COR-L47 (cell line): ENCODE measurements at places on chromosomes 1 and 21.

DNA sequence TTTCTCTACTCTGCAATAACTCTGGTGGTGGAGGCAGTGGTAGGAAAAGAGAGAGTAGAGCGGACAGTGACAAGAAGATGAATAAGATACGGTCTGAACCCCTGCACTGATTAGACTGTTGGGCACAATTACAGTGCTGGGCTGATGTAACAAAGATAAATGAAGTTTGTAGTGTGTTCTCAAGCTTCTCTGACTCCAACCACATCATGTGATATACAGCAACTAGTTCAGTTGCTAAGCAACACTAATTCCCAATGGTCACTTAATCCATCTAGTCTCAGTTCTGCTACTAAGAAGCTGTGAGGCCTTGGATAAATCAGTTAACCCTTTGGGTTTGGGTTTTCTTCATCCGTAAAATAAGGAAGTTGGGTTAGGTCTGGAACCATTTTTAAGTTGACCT lies 17.3 kb downstream of the DDR2 start:
- no peak for DNase-seq

DNA sequence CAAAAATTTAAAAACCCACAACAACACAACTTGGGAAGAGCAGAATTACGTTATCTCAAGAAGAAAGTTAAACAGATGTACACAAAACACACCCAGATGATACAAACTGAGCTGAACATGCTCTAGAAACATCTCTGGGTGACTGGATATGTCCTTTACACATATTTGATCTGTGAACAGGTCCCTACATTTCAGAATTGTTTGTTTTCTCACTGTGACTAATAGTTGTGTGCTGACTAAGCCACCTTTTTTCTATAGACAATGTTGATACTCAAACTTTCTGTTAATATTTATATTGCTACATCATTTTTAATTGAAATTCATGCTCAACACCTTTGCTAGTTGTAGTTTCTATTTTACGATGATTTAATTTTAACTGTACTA lies 1.0 kb upstream of the F11R start:
- no peak for DNase-seq

- no peak for DNase-seq
Observed at GRCh38 chr1:182644886-182645285, 39.5 kb downstream of the RGS8 start.

DNA sequence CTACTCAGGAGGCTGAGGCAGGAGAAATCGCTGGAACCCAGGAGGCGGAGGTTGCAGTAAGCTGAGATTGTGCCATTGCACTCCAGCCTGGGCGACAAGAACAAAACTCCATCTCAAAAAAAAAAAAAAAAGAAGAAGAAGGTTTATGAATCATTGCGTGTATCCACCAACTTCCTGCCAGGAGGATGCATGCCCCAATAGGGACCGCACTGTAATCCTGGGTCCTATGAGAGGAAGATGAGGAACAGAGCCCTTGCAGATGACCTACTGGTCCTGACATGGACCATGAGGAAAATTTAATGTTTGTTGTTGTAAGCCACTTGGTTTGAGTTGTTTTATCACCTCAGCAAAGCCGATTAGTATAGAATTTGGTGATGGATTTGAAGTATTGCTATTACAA lies 56.7 kb downstream of the PTGS2 start:
- DNase-seq, result no peak

DNA sequence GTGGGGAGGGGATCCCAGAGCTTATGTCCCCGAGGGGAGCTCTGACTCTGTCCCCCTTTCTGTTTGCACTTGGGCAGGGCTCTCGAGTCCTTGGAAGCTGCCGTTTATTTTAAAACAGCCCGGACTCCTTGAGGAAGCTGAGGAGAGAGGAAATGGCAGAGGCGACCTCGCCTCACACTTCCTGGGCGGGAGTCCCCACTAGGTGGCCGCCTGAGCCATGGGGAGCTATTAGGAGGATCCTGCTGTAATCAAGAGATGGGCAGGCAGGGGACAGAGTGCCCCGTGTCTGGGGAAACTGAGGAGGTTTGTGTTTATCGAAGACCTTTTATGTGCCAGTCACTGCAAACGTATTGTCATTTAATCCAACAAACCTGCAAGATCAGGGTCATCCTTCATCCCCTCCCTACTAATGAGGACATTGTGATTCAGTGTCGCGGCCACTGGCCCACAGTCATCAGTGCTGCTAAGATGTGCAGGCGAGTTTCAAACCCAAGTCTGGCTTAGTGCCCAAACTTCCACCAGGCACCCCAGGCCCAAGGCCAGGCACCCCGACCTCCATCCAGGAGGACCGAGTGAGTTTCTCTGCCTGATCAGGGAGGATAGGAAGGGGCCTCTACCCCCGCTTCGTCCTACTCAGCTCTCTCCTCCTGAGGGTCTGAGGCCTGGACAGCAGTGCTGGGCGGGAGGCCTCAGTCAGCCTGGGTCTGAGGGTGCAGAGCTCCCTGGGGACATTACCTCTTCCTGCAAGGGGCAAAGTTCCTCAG lies 316.9 kb upstream of the VAMP3 start:
- no peak for DNase-seq

GRCh38 chr1:3668148-3668547 lies 15.8 kb downstream of the TP73 start:
- DNase-seq, result no peak

DNA sequence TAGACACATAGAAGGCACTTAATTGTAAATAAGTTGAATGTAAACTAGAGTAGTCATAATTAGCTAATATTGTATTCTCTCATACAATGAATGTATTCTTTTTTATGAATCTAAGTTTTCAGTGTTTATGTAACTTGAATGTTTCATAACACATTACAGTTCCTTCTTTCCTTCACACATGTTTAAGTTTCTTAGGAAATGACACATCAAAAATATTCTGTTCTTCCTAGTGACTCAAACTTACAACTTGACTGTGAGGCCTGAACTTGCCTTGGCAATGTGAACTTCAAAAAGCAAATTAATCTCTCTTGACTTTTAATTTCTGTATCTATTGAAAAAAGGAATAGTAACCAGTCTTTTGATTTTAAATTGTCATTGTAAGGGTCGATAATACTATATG lies 700.1 kb downstream of the KCNT2 start:
- DNase-seq, result no peak

GRCh38 chr21:15140321-15141019 lies 75.7 kb upstream of the NRIP1 start:
- no peak for DNase-seq

DNA sequence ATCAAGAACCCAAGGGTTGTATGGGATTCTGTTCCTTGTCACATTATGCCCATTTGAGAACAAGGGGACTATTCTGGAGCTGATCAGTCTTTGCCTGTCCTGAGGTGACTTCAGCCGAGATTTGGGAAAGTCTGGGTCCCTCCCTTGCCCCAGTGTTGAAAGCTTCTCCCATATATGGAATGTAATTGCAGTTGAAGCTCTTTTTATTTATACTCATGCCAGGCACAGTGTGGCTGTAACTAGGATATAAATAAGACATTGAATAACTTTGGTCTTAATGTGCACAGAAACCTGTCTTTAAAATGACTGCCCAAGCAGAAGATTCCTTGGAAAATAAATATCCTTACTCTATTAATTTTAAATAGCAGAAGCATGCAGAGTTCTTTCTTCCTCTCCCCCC lies 15.2 kb downstream of the AKNAD1 start:
- no peak for DNase-seq

- no peak for DNase-seq
Observed at GRCh38 chr1:227325156-227325555, 6.9 kb upstream of the CDC42BPA start.

- no peak for DNase-seq
Observed at GRCh38 chr1:223756806-223757700, 44.7 kb downstream of the CAPN2 start.

- no peak for DNase-seq
Observed at GRCh38 chr1:4003846-4004505, 103.9 kb upstream of the C1orf174 start.

DNA sequence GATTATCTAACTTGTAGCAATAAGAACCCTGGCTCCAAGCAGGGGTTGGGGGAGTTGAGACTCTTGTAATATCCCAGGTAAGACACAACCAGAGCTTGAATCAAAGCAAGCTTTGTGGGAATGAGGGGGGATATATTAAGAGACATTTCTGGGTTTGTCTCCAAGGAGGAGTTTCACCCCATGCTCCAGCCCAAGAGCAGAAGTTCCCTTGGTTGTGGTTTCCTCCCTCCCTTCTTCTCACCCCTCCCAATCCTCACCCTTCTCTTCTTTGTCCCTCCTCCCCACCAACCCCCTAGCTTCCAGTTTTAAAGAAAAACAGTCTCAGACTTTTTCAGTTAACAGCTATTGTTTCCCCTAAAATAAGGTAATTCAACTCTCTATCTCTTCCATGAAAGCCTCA lies 11.9 kb downstream of the TRAF3IP3 start:
- no peak for DNase-seq

- DNase-seq, result no peak
Observed at GRCh38 chr1:58257003-58257402, 289.5 kb downstream of the OMA1 start.

- peak; percentile 25 for DNase-seq
Observed at GRCh38 chr1:183515002-183515689, 42.8 kb downstream of the SMG7 start.

DNA sequence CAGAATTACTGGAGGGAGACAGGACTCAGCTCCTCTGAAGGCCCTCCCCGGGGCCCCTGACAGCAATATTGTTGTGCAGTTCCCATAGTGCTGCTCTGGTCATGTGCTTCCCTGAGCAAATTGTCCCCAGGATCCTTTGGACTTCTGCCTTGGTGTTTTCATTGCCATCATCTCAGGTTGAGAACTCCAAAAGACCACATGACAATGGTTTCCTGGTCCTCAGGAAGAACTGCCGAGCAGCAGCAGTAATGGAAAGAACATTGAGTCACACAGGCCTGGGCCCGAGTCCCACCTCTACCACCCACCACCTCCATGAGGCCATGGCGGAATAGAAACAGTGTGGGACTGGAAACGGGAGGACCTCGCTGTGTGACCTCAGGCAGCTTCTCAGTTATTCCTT lies 6.3 kb upstream of the CTTNBP2NL start:
- no peak for DNase-seq

- peak; percentile 30 for DNase-seq
Observed at GRCh38 chr1:25744140-25744581, 55.8 kb upstream of the SELENON start.

DNA sequence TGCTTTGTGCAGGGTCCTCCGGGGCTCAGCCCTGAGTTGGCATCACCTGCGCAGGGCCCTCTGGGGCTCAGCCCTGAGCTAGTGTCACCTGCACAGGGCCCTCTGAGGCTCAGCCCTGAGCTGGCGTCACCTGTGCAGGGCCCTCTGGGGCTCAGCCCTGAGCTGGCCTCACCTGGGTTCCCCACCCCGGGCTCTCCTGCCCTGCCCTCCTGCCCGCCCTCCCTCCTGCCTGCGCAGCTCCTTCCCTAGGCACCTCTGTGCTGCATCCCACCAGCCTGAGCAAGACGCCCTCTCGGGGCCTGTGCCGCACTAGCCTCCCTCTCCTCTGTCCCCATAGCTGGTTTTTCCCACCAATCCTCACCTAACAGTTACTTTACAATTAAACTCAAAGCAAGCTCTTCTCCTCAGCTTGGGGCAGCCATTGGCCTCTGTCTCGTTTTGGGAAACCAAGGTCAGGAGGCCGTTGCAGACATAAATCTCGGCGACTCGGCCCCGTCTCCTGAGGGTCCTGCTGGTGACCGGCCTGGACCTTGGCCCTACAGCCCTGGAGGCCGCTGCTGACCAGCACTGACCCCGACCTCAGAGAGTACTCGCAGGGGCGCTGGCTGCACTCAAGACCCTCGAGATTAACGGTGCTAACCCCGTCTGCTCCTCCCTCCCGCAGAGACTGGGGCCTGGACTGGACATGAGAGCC lies 22.7 kb downstream of the COL6A1 start:
- no peak for DNase-seq

- no peak for DNase-seq
Observed at GRCh38 chr1:226625326-226625725, 76.8 kb downstream of the STUM start.

- DNase-seq, result no peak
Observed at GRCh38 chr1:53391982-53392381, 64.1 kb upstream of the LRP8 start.

DNA sequence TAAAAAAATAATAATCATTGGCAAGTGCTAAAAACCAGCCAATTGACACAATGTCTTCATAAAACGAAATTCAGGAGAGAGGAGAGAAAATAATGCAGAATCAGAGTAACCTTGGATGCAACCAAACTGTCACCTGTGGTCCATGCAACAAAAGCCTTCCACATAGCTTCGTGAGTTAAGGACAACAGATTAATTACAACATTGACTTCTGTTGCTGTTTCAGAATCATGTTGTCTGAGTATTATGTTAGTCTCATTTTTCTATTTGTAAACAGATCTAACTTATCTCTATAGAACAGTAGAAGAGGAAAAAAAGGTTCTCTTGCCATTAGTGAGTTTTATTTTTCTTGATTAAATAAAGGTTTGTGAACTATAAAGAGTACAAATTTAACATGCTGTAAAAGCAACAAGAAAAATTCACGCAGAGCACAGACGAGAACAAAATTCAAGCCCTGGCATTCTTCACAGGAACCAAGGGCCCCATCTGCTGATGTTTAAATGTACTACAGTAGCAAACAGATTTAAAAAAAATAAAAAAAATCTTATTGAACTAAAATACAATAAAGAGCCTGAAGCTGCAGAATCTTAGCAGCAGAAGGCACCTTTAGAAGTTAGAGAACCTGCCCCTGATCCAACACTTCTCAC lies 381.1 kb upstream of the PKN2 start:
- peak; percentile 21 for DNase-seq

GRCh38 chr1:159338018-159338417 lies 35.9 kb downstream of the FCER1A start:
- DNase-seq, result no peak

- no peak for DNase-seq
Observed at GRCh38 chr1:14759042-14759818, 160.7 kb downstream of the KAZN start.
